ENCODE measurements at places on chromosomes 11 and 22.

DNA sequence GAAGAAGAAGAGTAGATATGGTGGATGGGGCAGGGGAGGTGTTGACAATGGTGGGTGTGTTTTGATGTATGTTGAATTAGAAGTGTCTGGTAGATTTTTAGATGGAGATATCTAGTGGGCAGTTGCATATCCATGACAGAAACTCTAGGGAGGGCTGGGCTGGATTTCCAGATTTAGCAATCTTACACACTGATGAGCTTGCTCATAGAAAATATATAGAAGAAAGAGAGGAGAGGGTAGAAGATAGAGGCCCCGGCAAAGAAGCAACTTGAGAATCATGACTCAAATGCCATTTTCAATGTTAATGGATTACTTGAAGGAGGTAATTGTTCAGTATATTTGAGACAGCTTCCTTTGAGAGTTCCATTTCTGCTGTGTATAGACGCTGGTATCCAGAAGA, 8.2 kb downstream of the REXO2 start:
- no peak for DNase-seq

- DNase-seq, result no peak
Measured at GRCh38 chr11:36450110-36450572, 59.9 kb downstream of the TRAF6 start.

GRCh38 chr11:83265331-83265730, 20.8 kb downstream of the CCDC90B start:
- no peak for DNase-seq

GRCh38 chr11:45885274-45885920, at the start of gene MAPK8IP1:
MAPK8IP1 (plus strand) TSS chr11:45885651; CDS start chr11:45885821, 170 bp downstream.
- DNase-seq, result peak; percentile 44

GRCh38 chr22:40004836-40005235, 10.1 kb downstream of the FAM83F start:
- no peak for DNase-seq

DNA sequence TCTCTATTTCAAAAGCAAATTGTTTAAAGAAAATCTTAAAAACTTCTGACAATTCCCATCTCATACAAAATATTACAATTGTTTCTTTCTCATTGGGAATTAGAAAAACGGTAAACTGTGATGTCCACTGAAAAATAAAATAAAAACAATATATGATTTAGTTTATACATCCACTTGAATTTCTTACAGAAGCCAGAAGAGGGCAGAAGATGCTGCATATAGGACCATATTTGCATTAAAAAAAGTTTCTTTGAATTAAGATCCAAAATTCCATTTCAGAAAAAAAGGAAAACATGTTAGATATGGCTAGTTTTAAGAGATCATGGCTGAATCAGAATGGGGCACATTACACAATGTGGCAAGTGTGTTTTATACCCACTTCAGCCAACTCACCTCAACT, 39.3 kb upstream of the LRRC4C start:
- no peak for DNase-seq

- peak; percentile 82 for DNase-seq
Measured at GRCh38 chr11:61695917-61696316, 15.7 kb downstream of the DAGLA start.

DNA sequence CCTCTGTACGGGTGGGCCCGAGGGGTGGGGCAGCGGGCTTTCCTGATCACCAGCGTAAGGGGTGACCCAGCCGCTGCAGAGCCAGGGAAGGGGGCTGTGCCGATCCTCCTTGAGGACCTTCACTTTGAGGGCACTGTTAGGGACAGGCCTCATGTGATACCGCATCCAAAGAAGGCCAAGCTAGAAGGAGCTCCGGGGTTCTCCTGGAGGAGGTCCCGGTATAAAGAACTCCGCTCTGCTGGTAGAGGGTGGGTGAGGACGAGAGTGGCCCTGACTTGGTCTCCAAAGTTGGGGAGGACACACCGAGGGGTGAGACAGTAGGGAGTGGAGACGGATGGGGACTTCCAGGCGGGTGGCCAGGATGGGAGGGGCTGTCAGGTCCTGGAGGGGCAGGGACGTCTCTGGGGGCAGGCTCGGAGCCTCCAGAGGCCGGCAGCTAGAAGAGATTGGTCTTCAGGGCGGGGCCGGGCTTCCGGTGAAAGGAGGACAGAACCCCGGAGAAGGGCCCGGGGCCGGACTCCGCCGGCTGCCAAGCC, 4.6 kb downstream of the PHOX2A start:
- no peak for DNase-seq

DNA sequence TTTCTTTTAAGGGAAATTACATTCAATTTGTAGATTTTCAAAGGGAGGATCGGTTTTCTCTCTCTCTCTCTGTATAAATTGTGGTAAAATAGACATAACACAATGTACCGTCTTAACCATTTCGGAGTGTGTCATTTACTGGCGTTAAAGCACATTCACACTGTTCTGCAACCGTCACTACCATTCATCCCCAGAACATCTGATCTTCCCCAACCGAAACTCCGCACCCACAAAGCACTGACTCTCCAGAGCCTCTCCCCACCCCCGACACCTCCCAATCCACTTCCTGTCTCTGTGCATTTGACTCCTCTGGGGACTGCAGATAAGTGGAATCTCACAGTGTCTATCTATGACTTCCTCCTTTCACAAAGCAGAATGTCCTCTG, 15.9 kb upstream of the GRAMD4 start:
- DNase-seq, result no peak

- DNase-seq, result no peak
Measured at GRCh38 chr11:96314326-96315020, 28.5 kb downstream of the MAML2 start.

GRCh38 chr22:39616781-39617180, 46.2 kb downstream of the CACNA1I start:
- DNase-seq, result no peak

DNA sequence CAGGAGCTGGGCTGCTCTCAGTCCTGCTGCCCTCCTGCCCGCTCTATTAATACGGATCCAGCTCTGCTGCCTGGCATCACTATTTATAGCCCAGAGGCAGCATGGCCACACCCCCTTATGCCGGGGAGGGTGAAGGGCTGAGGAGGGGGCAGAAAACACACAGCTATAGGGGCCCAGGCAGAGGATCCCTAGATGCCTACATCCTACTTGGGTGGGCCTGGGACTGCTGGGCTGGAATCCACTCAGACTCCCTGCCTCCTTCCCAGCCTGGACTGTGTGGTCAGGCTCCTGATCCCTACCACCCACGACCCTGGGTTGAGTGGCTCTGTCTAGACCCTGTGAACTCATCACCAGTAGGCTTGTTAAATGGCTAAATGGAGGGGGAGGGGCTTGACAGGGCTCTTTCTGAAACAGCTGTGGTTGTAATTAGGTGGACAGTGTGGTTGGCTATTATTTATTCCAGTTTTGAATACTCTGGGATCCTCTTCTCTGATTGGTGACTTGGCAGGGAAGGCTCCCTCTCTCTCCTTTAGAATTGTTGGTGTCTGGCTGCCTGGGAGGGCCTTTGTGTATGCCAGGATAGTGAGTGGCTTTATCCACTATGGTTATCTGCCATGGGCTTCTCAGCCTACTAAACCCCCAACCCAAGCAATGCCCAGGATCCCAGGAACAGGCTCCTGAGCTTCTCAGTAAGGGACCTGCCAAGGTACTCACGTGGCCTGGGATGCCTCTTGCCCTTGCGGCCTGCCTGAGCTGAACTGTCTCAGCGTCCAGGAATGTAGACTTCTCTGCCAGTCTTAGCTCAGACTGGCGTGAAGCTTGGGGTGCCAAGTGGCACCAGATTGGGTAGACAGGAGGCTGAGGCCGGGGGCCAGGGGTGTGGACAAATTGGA, 15.2 kb downstream of the PHLDB1 start:
- DNase-seq, result no peak

- no peak for DNase-seq
Measured at GRCh38 chr11:67662142-67662834, 11.8 kb upstream of the ACY3 start.

GRCh38 chr11:119491753-119492510, 69.0 kb upstream of the THY1 start:
- no peak for DNase-seq

DNA sequence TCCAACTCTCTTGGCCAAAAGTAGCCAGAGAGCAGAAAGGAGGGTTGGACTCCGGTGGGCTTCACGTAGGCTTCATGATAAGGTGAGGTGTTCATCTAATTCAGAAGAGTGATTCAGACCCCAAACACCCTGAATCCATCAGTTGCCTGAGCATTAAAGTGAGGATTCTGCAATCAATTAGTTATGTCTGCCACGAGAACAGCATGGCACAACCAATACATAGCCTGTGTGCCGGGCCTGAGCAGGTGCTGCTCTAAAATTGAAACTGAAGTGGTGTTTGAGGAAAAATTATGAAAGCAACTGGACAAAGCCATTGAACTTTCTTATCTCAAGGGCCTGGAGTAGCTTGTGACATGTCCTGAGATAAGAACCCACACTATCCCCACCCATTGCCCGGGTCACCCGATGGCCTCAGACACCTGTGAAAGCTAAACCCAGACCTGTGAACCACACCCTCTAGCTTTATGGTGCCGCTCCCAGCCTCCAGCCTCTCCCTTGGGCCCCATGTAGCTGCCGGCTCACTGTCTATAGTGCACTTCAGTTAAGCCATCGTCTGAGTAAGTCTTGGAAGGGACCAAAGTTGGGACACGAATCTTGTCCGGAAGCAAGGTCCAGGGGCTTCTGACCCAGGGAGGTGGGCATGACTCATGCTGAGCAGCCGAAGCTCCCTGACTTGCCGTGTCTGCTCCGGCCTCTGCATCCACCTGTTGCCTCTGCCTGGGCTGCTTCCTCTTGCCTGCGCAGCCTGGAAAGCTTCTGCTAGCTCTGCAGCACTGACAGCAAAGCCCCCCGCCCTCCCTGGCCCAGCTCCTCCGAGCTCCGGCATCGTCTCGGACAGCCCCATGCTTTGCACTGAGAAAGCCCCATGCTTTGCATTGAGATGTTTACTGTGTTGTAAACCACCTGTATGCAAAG, 5.7 kb upstream of the MYEOV start:
- no peak for DNase-seq

DNA sequence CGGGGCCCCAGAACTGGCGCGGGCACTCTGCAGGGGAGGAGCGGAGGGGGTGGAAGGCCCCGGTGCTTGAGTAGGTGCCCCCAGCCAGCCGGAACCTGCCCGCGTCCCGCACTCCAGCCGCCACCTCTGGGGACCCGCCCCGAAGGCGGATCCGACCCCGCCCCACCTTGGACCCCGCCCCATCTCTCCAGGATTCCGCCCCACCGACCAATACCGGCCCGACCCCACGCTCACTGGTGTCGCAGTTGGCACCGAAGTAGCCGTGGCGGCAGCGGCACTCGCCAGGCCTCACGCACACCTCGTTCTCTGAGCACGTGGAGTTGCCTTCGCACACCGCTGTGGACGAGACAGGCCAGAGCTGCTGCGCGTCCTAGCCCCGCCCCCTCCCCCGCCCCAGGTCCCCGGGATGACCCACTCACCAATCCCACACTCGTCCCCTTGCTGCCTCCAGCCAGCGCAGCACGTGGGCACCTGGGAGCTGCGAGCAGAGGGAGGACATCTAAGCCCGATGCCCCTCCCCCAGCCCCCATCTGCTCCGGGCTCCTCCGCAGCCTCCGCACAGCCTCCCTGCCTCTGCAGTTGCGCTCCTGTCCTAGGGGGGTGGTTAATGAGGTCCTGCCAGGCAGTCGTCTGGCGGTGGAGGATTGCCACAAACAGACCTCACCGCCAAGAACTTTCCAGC, 6.0 kb downstream of the SCARF2 start:
- no peak for DNase-seq

DNA sequence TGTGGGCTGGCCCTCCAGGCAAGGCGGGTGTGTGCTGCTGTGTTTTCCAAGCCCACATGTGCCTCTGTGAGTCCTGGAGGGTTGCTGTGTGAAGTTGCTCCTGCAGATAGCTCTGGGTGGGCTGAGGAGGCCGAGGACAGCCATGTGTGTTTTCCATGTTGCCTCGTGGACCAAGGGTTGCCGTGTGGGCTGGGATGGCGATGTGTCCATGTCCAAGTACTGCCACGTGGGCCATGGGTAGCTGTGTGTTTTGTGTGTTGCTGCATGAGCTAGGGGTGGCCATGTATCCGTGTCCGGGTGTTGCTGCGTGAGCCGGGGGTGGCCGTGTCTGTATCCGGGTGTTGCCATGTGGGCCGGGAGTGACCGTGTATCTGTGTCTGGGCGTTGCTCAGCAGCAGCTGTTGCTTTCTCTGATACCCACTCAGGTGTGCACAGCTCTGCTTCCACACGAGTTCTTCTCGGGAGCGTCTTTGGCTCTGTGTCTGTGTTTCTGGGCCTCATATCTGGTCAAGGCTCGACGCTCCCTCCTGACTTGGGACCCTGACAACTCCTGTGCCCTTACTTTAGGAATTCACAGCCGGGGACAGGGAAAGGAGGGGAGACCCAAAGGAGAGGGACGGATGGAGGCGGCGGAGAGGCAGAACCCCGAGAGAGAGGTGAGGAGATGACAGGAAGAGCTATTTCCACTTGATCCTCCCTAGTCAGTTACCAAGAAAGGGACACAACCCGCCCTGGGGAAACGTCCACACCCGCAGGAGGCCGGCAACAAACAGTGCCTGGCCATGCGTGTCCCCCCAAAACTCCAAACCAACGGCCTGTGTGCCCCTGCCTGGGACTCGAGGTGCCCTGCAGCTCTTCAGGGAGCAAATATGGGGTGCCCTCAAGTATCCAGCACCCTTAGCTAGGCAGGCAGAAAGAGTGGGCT, 83.1 kb downstream of the PHF21B start:
- no peak for DNase-seq

DNA sequence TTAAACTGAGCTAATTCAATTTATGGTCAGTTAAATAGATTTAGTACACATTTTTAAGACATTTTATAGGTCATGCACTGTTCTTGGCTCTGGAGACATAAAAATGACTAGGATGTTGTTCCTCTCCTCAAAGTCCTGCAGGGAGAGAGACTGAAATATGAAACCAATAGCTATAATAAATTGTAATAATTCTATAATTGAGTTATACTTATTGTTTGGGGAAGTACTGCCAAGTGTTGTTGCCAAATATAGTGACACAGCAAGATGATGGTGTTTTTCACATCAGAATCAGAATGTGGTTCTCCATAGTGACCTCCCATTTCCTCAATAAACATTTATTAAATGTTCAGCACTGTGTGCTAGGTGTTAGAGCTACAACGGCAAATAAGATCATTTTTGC, 470.6 kb downstream of the NTM start:
- DNase-seq, result no peak

GRCh38 chr22:29172216-29172615, 33.5 kb upstream of the EMID1 start:
- no peak for DNase-seq

DNA sequence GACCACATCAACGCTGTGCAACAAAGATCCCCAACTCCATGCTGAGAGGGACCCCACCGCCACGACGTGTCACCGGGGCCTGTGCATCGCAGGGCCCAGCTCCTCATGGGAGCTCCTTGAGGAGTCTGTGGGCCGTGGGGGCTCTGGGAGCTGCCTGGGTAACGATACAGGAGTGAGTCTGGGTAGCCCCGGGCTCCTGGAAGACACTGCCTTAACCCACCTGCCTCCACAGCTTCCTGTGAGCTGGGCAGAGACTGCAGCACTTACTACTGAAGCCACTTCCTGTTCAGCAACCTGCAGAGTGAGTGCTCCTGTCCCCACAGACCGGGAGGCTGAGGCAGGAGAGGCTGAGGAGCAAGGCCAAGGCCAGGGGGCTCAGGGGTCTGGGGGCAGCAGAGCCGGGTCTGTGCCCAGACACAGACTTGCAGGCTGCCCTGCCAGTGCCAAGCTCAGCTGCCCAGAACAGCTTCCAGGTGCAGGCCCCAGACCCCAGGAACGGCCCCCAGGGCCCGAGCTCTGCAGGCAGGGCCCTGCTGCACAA, 226.7 kb downstream of the BRD1 start:
- no peak for DNase-seq

- no peak for DNase-seq
Measured at GRCh38 chr11:128300785-128301184, 286.6 kb downstream of the ETS1 start.

GRCh38 chr11:6608726-6609501, 3.1 kb downstream of the TAF10 start:
- DNase-seq, result no peak

Data from stimulated activated CD4-positive, alpha-beta T cell treated with anti-CD3 and anti-CD28 coated beads, Interleukin-15, amount 100 ng/mL, for 1 hour (primary cell).